ENCODE measurements at places on chromosomes 4 and X.

DNA sequence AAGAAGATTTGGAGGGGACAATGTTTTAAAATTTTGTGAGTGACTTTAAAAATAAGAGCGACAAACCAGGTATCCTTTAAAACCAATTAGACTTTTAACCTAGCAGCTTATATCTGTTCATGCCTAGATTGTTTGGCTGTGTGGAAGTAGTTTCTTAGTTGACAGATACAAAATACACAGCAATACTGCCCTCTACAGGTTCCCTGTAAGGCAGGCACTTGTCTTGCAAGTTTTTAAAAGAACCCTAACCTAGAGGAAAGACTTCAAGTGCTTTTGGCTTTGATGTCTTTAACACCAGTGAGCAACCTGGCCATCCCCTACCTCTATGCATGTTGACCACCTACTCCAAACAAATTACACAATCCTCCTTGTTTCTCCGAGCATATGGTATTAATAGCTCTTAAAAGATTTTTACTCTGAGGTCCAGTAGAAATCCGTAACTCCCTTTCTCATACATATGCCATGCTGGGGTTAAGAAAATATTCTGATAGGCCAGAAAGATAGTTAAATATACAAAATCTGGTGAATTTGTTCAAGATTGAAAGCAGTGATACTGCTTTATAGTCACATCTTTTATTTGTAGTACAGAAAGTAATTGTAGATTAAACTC is 273.0 kb downstream of the ARHGAP24 start:
- DNase-seq: no peak

DNA sequence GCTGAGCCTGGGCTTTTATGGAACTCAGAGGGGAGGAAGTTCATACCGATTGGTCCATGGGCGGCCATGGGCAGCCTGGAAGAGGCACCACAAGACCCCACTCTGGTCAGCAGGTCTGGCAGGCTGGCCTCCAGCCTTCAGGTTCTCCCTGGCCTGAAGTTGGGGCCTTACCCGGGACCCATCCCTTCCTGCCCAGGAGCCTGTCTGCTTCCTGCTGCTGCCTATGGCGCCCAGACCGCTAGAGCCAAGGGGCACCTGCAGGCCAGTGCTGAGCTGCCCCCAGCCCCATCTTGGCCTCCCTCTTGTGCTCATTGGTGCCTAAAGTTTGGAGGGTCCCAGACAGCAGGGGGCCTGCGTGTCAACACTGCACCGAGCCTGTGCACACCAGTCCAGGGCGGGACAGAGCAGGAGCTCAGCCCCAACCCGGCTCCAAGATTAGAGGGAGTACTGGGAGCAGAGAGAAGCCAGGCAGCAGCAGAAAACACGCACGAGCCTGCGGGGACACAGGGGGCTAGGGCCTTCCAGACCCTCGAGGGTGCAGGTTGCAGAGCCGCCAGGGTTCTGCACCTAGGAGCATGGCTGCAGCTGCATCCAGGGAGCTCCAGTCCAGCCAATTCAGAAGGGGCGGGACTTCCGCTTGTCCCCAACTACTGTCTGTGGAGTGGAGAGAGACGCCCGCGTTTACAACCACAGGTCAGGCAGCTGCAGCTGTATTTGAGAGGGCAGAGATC is 30.7 kb upstream of the ZNF280C start:
- DNase-seq: no peak

- DNase-seq: no peak
Observed at GRCh38 chr4:4856071-4857000, 3.1 kb upstream of the MSX1 start.

DNA sequence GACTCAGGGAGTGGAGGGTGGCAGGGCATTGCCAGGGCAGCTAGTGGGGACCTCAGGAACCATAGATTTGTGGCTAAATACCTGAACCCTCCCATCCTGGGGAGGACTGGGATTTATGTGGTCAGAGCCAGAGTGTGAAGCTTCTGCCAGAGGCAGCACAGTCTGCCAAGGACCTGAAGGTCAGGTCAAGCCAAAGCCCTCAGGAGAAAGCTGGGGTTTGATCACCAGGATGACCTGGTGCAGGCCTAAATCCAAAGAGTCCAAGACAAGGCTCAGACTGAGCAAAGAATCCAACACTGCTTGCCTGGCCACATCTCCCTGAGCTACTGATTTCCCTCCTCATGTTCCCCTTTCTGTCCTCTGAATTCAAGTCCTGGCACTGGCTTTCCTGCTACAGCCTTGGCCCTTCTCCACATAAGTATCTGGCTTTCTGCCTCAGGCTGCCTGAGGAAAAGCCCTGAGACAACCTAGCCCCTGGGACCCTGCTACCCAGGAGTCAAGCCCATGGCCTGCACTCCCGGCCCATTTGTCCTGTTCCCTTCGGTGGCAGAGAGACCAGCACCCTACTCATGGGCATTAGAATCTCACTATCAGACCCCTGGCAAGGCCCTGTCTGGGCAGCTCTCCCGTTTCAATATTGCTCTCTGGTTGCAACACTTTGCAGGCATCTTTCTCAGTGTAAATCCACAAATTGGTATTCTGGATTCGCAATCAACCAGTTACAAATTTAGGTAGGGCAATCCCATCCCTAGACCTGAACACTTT is 39.3 kb upstream of the SLC25A43 start:
- no peak for DNase-seq

DNA sequence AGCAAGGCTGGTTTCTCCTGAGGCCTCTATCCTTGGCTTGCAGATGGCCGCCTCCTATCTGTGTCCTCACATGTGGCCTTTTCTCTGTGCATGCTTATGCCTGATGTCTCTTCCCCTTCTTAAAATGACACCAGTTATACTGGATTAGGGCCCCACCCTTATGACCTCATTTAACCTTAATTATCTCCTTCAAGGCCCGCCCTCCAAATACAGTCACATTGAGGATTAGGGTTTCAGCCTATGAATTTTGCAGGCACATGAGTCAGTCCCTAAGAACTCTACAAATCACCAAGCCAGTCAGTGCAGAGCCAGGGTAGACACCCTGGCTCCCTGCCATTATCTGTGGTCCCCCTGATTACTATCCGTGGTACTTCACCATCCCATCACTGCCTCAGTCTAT is 51.6 kb downstream of the MAML3 start:
- no peak for DNase-seq

- no peak for DNase-seq
Observed at GRCh38 chr4:177376024-177376423, 66.2 kb downstream of the AGA start.

DNA sequence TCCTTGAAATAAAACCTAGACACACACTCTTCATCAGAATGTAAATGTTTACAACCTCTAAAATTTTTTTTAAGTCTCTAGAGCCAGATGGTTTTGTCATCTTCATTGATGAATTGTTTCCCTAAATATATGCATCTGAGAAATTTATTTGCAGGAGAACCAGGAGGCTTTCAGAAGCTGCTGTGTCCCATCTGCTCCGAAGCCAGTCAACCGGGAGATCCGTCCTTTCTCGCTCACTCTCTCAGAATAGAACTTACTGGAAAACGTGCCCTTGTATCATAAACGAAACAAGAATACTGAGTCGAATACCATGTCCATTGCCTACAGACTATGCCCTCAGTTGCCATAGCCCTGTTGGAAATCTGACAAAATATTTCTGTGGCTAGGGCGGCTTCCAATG is 103.5 kb downstream of the SLC34A2 start:
- DNase-seq: no peak

DNA sequence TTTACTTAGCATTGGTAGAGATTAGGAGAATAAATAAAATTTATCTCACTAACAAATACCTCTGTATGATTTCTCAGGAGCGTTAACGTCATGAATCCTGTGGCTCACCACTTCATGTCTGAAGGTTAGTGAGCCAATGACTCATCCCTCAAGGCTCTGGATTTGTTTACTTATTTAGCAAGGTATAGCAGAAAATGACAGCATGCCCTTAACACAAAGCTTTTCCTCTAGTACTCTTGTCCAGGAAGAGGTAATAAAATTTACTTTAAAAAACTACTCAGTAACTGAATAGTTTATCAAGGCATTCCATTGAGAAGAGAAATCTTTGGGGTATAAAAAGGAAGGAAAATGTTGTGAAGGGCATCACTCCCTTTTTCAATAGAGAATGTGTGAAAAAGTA is 823.8 kb downstream of the CCSER1 start:
- DNase-seq: no peak

- peak; percentile 73 for DNase-seq
Observed at GRCh38 chr4:139988863-139989765, 164.9 kb downstream of the MAML3 start.

DNA sequence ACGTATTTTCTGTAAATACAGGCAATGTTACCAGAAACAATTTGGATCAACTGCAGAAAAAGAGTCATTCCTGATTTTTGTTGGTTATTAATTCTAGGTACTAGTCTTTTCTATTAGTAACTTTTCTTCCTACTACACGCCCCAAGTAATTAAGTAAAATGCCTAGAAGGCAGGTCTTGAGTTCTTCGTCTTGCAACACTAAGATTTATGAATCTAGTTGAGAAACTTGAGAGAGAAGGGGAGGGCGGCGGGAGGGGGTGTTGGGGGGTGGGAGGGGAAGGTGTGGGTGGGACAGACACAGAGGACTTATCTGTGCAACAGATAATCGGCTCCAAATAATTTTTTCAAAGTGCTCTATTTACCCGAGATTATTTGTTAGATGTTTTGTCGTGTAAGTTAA is 3.0 kb downstream of the RAP2C start:
- DNase-seq: no peak

GRCh38 chr4:123706973-123707372 is 310.4 kb downstream of the SPRY1 start:
- DNase-seq: no peak

DNA sequence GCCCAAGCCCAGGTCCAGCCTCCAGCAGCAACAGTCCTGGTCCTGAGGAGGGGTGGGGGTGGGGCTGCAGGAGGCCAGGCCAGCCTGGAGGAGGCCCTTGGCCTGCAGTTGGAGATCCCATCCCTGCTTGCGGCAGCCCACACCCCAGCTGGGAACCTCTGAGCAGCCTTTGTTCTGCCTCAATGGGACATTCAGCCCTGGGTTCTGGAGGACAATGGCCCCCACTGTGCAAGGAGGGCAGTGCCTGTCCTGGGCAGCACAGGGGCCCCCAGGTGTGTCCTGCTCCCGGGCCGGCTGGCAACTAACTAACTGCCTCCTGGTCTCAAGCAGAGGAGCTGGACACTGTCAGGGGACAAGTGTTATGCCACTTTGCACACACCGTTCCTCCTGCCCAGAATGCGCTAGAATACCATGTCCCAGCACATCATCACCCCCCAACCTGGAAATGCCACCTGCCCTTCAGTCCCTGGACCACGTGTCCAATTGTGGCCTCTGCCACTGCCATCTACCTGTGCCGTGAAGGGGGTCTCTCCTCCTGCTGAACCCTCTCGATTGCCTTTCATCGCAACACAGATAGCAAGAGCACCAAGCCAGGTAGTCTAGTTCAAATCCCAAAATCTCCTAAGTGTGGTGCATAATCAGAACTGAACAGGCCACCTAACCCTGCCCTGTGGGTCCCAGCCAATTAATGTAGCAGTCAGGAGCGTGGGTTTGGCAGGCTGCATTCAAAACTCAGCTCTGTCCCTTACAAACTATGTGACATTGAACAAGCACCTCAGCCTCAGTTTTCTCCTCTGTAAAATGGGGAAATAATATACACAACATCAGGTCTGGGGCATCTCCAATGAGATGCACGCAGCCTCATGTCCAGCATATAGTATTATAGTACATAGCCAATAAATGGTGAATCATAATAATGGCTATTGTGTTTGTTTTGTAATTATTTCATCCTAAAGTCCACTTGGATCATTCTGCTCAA is 8.8 kb downstream of the PPP2R2C start:
- peak; percentile 9 for DNase-seq

DNA sequence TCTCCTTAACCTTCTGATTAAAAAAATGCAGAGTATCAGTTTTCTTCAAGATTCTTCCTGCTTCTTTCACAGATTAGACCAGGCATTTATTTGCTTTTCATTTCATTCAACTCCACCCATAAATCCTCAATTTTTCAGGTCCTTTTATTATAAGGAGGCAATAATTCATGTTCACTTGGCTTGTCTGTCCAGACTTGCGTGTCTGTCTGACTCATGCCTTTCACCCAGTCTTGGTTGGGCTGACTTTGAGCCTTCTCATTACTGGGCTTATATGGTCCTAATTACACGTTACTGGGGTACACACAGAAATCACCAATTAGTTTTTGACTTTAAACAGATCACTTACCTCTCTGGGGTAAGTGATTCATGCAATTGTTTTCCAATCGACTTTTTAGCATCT is 48.8 kb upstream of the GALNT7 start:
- no peak for DNase-seq

DNA sequence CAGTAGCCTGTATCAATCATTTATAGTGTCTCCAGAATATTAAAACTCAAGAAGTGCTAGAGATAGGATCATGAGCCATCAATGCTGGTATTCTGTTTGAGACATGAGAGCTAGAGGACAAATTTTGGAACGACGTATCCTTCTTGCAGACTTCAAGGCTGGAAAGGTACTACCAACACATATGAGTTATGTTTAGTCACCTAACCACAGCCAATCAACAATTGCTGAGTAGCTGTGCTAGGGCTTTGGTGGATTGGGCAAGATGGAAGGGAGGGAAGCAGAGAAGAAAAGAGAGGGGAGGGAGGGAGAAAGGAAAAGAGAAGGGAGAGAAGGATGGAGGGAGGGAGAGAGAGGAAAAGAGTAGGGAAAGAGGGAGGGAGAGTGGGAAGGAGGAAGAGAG is 21.6 kb upstream of the RAI2 start:
- DNase-seq: no peak

GRCh38 chr4:165343353-165344191 is 16.1 kb downstream of the MSMO1 start:
- DNase-seq: no peak

DNA sequence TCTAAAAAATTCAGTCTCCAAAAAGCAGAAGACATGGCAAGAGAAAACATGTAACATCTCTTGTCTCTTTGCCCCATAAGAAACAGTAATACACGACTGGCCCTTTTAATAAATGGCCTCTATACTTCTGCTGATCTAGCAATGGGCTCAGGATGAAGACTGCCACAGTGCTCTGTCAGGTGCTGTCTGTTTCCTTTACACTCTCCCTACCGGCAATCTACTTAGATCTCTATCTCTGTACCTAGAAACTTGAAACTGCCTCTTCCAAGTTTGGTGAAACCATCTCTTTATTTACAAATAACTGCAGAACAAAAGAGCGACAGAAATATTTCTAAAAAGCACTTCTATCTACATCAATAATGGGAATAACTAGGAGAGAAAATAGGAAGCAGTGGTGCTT is 685.2 kb upstream of the INTU start:
- DNase-seq: no peak

DNA sequence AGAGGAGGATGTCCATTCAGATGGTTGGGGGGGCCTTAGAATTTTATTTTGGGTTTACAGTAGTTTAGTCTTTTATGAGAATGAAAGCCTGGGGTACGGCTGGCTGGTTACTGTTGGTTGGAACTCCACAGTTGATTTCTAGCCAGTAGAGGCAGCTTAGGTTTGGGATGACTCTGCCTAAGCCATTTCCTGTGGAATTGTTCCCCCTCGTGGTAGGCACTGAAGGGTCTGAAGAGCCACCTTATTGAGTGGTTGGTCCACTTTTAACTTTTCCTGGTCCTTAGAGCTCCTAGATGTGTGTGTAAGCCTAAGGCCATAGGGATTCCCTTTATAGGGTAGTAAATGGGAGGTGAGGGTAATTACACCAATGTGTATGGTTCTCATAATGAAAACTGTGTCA is 19.7 kb downstream of the SPIN3 start:
- DNase-seq: no peak

- DNase-seq: no peak
Observed at GRCh38 chr4:186910385-186910784, 186.7 kb upstream of the FAT1 start.

GRCh38 chrX:20531667-20532066 is 265.0 kb upstream of the RPS6KA3 start:
- DNase-seq: no peak
